ENCODE measurements at places on chromosomes 16 and 17. TPM values are rescaled to one million over a fixed set of nuclear protein-coding genes. Genes with fewer than 3 reads are reported as not detected.

The CD300LB gene
- total RNA-seq, result 0.07 TPM

The MYL4 gene
- total RNA-seq, result not detected

The MAP2K3 gene
- total RNA-seq, result 39.2 TPM

The STAT3 gene
- 74.9 TPM for total RNA-seq

The RCVRN gene
- total RNA-seq, result 0.21 TPM

The ORC6 gene
- 7.5 TPM for total RNA-seq

The KRTAP4-6 gene
- not detected for total RNA-seq

The NUBP1 gene
- total RNA-seq, result 26.0 TPM

The P2RX5 gene
- 6.0 TPM for total RNA-seq

The EFCAB5 gene
- total RNA-seq, result 0.08 TPM

The MILR1 gene
- total RNA-seq, result not detected

The AATK gene
- 0.33 TPM for total RNA-seq

The PRR35 gene
- not detected for total RNA-seq

The EVPLL gene
- 1.1 TPM for total RNA-seq

The CA7 gene
- not detected for total RNA-seq

The ASGR1 gene
- 9.0 TPM for total RNA-seq

The SMPD3 gene
- total RNA-seq, result 0.38 TPM

The TMIGD1 gene
- not detected for total RNA-seq

The KRT15 gene
- 1.3 TPM for total RNA-seq

The TOM1L1 gene
- 76.0 TPM for total RNA-seq

The PRSS36 gene
- total RNA-seq, result 0.55 TPM

The POLR3K gene
- total RNA-seq, result 5.5 TPM

The PPP1R27 gene
- total RNA-seq, result not detected

The CCL11 gene
- total RNA-seq, result not detected

The NLRC5 gene
- total RNA-seq, result 14.1 TPM

The RMI2 gene
- total RNA-seq, result 5.6 TPM

The DLX3 gene
- 0.04 TPM for total RNA-seq

The GFAP gene
- not detected for total RNA-seq

The VAT1L gene
- 0.29 TPM for total RNA-seq

The TMEM132E gene
- 0.21 TPM for total RNA-seq

The TEKT1 gene
- not detected for total RNA-seq

The OR1F1 gene
- not detected for total RNA-seq
